ENCODE measurements at places on chromosomes 12 and 14.

DNA sequence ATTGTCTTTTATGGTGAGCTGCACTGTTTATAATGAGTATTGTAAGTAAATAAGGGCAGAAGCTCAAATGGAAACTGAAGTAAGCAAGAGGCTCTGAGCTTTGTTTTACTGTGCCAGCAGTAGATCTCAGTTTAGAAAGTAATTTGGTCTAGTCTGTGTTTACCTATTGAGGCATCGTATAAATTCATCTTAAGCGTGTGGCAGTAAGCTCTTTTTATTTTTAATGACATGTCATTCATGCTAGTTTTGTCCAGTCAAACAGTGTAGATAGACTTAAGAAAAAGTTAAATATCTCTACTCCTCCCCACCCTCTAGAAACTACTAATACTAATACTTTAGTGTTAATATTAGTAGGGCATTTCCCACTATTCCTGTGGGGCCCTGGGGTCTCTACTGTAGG lies 2.0 kb downstream of the ANO6 start:
- no peaks in the 10 kb centered on the region for H3K27me3 ChIP-seq
- H3K4me1 ChIP-seq = peaks cover 19% of the 10 kb centered on the region
- no peak overlapping the region for H3K4me3 ChIP-seq
- H3K27ac ChIP-seq = no peak overlapping the region
- no peak for DNase-seq

- no peak for DNase-seq
- no peaks in the 10 kb centered on the region for H3K27me3 ChIP-seq
- H3K27ac ChIP-seq = no peak overlapping the region
- no peaks in the 10 kb centered on the region for H3K4me1 ChIP-seq
- H3K36me3 ChIP-seq = no peaks in the 10 kb centered on the region
Measured at GRCh38 chr14:83289390-83289789, 1755.7 kb upstream of the SEL1L start.

GRCh38 chr12:88471331-88472045 lies 108.8 kb downstream of the KITLG start:
- H3K27ac ChIP-seq = no peak overlapping the region
- DNase-seq = no peak
- H3K27me3 ChIP-seq = peaks cover 2% of the 10 kb centered on the region

DNA sequence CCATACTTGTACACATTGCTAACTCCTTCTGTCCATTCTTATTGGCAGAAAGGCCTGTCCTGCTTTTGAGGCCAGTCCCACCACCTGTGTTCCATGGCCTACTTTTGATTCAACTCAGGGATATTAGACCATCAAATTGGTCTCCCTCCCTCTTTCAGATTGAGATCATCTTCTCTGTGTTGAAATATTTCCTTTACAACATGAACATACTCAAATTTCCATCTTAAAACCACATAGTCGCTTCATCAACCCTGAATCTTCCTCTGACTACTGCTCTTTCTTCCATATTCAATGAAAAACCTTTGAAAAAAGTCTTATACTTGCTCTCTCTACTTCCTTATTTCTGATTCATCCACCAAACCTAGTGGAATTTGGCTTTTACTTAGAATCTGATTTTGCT lies 34.9 kb downstream of the TRMT5 start:
- peaks cover 14% of the 10 kb centered on the region for H3K36me3 ChIP-seq
- DNase-seq = no peak
- no peak overlapping the region for H3K27ac ChIP-seq
- no peaks in the 10 kb centered on the region for H3K4me1 ChIP-seq
- H3K4me3 ChIP-seq = no peak overlapping the region

Measured in memory B cell (primary cell).